ENCODE measurements at places on chromosomes 2 and 18.

DNA sequence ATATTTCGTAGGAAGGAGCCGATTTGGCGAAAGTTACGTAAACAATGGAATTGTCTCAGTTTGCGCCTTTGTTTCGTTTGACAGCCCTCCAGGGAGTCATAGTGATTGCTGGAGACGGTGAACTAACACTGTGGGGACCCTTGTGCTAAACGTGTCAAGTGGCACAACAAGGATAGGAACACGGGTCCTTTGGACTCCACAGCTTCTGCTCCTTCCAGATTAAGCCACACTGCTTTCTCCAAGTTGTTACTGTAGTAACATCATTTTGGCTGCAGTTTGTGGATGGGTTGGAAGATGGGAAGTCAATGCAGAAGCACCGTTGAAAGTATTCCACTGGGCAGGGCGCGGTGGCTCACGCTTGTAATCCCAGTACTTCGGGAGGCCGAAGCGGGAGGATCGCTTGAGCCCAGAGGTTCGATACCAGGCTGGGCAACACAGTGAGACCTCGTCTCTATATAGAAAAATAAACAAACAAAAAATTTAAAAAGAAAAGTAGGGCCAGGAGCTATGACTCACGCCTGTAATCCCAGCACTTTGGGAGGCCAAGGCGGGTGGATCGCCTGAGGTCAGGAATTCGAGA lies 636 bp upstream of the IMMT start:
- DNase-seq, result no peak

DNA sequence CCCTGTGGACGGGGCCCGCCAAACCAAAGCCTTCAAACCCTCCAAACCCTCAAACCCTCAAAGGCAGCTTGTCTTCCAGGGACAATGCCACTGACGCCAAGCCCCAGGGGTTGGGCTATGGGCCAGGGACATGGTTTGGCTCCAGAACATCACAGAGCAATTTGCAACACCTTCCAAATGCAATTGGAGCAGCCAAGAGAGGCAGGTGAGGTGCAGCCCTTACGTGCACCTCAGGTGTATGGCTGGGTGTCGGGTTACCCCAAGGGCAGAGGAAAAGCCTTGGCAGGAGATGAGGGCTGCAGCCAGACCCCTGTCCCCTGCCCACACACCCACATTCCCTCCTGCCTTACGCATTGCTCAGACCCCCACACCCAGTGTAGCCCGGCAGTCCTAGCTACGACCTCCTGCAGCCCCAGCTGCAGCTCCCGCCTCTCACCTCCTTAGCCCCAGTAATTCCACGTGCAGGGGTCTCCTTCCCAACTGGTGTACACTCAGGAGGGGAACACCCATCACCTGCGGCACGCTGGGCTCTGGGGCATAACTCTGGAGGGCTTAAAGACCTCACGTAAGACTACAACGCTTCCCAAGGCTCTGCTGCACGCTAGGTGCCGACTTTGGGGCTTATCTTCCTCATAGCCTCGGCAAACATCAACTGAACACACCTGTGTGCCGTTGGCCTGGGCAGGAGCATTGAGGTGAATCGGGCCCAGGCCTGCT lies 88.7 kb downstream of the TFCP2L1 start:
- no peak for DNase-seq

GRCh38 chr2:113117541-113118262 lies 9.7 kb upstream of the IL1RN start:
- peak; percentile 100 for DNase-seq

GRCh38 chr2:160227293-160227915 lies 27.3 kb upstream of the ITGB6 start:
- DNase-seq, result peak; percentile 93

GRCh38 chr18:61893309-61893970 lies 633 bp upstream of the RNF152 start:
- no peak for DNase-seq

DNA sequence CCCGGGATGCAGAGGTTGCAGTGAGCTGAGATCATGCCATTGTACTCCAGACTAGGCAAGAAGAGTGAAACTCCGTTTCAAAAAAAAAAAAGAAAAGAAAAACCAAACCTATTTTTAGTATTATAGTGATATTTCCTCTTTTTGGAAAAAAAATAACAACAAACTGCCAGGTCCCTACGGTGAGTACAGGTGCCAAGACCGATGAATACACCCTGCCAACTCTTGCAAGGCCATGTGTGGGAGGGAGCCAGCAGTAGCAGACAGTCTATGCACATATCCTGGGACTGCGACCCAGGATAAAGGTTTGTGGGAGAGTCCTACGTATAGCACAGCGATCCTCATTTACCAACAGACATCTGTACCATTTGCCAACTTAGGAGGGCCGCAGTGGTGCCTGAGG lies 69.6 kb upstream of the DNMT3A start:
- no peak for DNase-seq

DNA sequence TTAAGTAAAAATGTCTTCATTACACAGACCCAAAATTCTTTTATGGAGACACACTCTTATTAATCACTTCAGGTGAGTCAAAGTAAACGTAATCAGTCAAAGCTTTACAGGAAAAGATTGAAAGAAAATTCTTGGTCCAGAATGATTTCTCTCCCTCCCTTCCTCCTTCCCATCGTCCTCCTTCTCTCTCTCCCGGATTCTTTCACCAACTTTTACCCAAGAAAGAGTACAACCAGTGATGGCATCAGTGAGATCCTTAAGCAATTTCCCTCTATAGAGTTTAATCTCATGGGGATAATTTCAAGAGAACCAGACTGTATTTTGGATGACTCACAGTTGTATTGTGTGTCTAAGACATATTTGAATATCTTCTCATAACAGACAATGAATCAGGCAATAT lies 258.1 kb downstream of the ALK start:
- DNase-seq, result peak; percentile 93

GRCh38 chr2:80008596-80008995 lies 296.0 kb downstream of the LRRTM1 start:
- no peak for DNase-seq

DNA sequence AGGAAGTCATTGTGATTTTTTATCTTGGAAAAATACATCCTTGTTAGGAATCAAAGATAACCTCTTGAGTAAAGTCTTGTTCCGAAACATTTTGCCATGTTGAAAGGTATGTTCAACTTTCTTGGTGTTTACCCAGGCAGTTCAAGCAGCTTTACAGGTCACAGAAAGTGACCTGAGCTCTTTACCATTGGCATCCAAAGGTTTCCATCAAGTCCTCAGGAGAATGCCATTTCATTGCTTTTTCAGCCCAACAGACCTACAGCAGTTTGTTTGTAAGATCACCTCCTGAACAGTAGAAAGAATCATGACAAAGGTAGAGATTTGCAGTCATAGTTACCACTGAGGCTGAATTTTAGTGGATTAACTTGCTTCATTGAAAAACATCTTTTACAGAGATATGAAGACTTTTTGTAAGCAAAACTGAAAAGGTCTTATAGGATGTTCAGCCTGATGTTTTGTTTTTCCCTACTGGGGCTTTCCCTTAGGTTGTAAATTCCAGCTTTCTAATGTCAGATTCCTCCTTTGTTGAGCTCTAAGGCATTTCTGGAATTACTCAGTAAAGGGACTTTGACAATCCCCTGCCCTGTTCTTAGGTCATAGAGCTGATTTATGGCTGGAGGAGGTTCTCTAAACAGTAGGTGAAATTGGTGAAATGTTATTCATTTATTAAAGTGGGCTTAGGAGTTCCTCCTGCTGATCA lies 236.8 kb upstream of the RBMS1 start:
- DNase-seq, result no peak

DNA sequence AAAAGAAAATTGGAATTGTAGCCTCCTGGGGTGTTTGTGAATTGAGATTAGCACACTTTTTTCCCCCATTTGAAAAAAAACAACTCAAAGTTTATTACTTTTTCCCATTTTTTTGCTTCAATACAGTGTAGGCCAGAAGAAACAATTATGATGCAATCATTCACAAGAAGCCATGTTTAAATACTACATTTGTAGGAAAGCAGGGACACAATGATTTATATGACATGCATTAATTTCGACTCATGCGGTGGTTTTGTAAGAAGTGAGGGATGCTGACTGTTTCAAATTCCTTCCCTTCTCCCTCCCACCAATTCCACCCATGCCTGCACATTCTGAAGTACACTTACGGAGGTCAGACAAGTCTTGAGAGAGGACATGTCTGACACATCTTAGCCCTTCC lies 774.2 kb upstream of the FSHR start:
- no peak for DNase-seq

DNA sequence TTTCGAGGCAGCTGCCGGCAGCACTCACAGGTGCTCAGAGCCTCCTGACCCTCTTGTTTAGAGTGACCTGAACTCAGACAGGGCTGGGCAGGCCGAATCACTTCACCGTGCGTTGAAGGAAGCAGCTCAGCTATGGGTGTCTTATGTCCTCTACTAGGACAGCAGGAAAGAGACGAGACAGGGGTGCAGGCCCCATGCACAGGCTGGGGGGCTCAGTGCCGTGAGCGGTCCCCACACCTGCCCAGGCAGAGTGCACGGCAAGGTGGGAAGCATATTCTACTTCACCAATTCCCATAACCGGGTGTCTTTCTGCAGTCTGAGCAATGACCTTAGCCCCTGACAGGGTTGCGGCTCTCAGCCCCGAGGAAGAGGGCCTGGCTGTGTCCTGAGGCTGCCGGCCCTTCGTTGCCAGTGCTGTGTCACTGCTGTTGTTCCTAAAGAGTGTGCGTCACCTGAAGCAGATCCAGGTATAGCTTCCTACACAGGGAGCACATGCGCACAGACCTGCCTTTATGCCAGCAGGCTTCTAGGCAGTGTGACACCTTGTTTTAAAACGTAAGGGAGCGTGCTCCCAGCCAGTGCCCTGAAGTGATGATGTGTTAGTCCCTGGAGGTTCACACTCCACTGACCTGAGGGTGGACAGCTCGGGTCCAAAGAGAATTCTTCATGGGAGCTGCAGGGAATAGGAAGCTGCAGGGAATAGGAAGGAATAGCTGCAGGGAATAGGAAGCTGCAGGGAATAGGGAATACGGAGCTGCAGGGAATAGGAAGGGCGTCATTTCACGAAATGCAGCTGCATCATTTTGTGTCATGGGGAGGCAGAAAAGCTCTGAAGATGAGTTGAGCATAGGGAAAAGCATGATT lies 207.9 kb upstream of the SALL3 start:
- no peak for DNase-seq

DNA sequence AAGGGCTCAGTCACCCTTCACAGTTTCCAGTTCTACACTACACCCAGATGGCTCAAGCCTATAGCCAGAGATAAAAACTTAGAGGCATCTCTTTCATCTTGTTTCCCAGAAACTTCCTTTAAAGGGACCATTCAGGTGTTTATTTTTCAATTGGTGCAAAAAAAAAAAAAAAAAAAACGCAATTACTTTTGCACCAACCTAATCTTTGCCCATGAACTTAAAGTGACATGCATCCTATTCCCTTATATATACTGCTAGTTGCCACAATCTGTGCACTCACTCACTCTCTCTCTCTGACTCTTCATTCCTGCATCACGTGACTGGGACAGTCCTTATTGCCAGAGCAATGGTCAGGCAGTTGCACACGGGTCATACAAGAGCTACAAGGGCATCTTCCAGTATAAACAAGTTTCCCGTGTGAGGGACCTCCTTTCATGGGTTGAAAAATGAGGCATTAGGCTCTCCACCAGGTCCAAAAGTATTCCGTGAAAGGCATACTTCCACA lies 789.4 kb downstream of the EPHA4 start:
- DNase-seq, result no peak
